ENCODE measurements at places on chromosomes 4 and X.

DNA sequence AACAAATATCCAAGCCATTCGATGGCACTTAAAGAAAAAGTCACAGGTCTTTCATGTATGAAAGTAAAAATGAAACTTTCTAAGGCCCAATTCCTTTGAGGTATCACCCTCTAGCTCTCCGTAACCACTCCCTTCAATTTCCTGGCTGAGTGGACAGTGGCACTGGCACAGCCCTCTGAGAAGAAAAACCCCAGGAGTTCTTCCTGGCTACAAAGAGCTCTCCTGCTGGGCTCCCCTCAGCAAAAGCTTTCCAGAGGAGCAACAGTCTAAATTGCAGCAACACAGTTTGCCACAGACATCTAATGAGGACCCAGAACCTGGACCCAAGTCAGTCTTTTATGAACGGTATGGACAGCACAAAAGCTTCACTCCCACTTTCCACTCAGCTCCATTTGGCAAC is 71.8 kb downstream of the FUNDC1 start:
- DNase-seq: no peak

DNA sequence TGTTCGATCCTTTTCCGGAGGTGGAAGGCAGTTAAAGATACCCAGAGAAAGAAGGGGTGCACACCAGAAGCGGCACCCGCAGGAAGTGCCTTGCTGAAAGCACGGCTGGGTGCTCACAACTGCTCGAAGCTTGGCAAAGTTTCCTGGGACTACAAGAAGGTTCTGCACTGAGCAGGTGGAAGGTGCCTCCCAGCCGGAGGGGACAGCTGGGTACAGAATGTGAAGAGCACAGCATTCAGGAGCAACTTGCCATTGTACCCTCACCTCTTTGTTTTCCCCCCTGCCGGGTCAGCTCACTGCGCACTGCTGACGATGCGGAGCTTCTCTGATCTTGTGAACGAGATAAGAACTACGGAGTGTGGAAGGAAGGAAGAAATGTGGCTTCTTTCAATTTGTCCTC is 289.2 kb downstream of the FBXW7 start:
- no peak for DNase-seq

DNA sequence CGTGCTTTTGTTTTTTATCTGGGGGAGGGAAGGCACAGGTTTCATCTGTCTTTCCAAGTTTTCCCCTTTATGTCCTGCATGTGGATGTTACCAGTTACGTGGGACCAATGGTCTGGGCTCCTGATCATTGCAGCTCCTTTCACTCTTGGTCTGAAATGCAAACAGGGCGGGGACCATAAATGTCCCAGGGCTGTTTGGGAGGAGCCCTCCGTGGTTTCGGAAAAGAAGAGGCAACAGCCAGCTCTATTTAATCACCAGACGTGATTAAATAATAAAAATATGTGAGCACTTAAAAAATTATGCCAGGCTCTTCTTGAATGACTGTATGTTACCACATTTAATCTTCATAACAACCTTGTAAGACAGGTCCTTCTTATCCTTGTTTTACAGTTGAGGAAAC is 30.8 kb upstream of the C1GALT1C1 start:
- DNase-seq: no peak

DNA sequence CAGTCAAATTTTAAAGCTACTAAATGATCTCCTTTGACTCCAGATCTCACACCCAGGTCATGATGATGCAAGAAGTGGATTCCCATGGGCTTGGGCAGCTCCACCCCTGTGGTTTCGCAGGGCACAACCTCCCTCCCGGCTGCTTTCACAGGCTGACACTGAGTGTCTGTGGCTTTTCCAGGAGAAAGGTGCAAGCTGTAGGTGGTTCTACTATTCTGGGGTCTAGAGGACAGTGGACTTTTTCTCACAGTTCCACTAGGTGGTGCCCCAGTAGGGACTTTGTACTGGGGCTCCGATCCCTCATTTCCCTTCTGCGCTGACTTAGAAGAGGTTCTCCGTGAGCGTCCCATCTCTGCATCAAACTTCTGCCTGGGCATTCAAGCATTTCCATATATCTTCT is 845.2 kb downstream of the PCDH18 start:
- DNase-seq: no peak

DNA sequence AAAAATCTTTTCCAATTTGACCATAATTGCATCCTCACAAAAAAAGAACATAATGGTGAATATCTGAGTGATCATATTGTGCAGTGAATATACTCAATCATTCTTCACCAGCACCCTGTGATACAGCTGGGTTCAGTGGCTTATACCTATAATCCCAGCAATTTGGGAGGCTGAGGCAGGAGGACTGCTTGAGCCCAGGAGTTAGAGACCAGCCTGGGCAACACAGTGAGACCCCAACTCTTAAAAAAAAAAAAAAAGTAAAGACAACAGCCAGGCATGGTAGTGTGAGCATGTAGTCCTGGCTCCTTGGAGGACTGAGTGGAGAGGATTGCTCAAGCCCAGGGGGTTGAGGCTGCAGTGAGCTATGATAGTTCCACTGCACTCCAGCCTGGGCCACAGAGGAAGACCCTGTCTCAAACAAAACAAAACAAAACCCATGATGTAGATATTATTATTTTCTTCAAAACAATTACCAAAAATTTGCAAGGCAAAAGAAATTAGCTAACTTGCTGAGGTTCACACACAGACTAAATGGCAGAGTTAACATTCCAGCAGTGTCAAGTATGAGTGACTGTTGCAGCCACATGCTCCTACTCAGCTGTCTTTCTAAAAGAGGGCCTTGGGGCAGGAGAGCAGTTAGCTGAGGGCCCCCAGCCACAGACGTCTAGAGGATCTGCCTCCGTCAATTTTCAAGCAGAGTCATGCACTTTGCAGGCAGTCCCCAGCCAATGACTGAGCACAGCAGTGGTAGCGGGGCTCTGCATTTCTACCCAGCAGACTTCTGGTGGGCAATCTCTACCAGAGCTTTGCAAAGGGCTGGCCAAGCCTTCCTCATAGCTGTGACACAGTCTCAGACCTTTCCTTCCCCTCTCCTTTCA is 33.4 kb downstream of the ADGRA3 start:
- DNase-seq: no peak

DNA sequence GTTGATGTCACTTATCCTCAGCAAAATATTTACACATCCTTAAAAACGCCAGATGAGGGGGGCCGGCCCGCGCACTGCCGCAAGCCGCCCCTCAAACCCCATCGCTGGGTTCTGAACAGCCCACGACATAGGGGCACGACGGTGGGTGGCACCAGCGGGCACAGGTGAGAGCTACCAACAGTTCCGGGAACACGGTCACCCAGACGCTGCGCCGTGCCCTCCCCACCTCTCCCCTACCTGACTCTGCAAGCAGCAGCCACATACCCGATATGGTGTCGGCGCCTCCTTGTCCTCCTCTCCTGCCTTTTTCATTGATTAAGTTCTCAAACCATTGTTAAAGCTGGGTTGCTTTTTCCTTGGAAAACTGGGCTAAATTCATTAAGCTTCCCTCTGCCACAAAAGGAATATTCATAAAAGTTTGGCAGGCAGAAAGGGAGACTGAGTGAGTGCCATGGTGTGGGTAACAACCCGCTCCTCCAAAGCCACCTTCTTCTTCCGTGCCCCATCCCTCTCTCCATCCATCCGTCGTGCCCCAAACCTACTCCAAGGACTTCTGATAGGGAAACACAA is 1.4 kb downstream of the RAI2 start:
- no peak for DNase-seq

DNA sequence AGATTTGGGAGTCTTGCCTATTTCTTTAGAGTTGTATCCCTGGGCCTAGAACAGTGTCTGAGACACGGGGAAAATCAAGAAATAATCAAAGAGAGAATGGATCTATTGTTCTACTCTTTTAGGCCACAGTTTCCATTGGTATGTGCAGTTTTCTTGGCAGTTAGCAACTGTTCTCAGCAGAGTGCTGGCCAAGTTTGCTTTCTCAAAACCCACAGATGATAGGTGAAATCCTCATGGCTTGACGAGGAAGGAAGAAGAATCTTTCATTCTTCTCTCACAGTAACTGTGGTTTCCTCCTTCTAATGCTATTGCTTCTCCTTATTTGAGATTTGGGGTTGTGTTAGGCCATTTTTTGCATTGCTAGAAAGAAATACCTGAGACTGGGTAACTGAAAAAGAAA is 42.2 kb downstream of the AGA start:
- DNase-seq: no peak

- no peak for DNase-seq
These were observed 221.5 kb upstream of the NDST4 start for GRCh38 chr4:115334736-115335411.

- DNase-seq: no peak
These were observed 390.1 kb downstream of the ANKRD50 start for GRCh38 chr4:124322234-124323065.

GRCh38 chr4:148327683-148328082 is 114.5 kb downstream of the NR3C2 start:
- DNase-seq: no peak

Data from gastrocnemius medialis (tissue), 4 donors.